ENCODE measurements at places on chromosomes 5 and 9. TPM values are rescaled to one million over a fixed set of nuclear protein-coding genes. Genes with fewer than 3 reads are reported as not detected.

- no peak for DNase-seq
- H3K27ac ChIP-seq = no peak overlapping the region
- H3K27me3 ChIP-seq = no peaks in the 10 kb centered on the region
- H3K4me3 ChIP-seq = no peak overlapping the region
- no peaks in the 10 kb centered on the region for H3K36me3 ChIP-seq
Measured at GRCh38 chr5:130549884-130550561, 615.0 kb downstream of the HINT1 start.

DNA sequence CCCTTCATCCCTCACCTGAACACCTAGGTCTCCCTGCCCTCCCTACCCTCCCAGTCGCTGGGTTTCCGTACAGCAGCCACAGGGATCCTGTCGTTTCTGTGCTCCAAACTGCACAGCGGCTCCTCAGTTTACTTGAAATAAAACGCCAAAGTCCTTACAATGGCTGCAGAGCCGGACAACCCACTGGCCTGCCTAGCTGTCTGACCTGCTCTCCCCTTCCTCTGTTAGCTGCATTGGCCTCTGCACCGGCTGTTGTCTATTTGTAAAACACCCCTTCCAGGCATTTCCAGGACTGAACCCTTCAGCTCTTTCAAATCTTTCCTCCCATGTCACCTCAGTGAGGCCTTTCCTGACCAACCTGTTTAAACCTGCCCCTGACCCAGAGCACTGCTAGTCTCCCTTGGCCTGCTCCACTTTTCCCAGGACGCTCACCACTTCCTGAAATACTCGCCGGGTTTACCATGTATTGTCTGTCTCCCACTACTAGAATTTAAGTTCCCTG, 9.1 kb upstream of the MGAT1 start:
- no peak overlapping the region for H3K4me3 ChIP-seq
- no peaks in the 10 kb centered on the region for H3K27me3 ChIP-seq
- H3K36me3 ChIP-seq = no peaks in the 10 kb centered on the region
- H3K4me1 ChIP-seq = peaks cover 30% of the 10 kb centered on the region
- H3K27ac ChIP-seq = no peak overlapping the region

GRCh38 chr5:18299166-18299565, 664.9 kb downstream of the TAF11L14 start:
- H3K27me3 ChIP-seq = no peaks in the 10 kb centered on the region
- no peak overlapping the region for H3K4me3 ChIP-seq

Gene TSSK1B
- total RNA-seq = not detected

Gene C9orf153
- total RNA-seq = not detected

DNA sequence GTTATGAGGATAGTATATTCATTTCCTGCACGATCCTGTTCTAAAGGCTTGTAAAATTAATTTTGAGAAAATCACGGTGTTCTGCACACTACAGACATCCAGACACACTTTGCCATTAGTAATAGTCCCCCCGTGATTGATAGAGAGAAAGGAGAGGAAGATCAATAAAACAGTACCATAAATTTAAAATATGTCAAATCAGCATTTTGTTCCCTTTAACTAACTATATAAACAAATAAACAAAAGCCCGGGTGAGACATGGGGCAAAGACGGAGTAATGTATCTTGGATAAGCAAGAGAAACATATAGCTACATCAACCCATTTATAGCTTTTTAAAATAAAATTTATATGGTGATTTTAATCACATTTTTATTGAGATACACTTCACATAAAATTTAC, 10.6 kb upstream of the CER1 start:
- H3K4me1 ChIP-seq = no peaks in the 10 kb centered on the region
- peaks cover under 1% of the 10 kb centered on the region for H3K27me3 ChIP-seq
- H3K36me3 ChIP-seq = no peaks in the 10 kb centered on the region

GRCh38 chr5:38905516-38905915, 59.7 kb downstream of the OSMR start:
- no peak overlapping the region for H3K4me3 ChIP-seq
- H3K4me1 ChIP-seq = no peaks in the 10 kb centered on the region
- no peak for DNase-seq
- no peaks in the 10 kb centered on the region for H3K27me3 ChIP-seq

DNA sequence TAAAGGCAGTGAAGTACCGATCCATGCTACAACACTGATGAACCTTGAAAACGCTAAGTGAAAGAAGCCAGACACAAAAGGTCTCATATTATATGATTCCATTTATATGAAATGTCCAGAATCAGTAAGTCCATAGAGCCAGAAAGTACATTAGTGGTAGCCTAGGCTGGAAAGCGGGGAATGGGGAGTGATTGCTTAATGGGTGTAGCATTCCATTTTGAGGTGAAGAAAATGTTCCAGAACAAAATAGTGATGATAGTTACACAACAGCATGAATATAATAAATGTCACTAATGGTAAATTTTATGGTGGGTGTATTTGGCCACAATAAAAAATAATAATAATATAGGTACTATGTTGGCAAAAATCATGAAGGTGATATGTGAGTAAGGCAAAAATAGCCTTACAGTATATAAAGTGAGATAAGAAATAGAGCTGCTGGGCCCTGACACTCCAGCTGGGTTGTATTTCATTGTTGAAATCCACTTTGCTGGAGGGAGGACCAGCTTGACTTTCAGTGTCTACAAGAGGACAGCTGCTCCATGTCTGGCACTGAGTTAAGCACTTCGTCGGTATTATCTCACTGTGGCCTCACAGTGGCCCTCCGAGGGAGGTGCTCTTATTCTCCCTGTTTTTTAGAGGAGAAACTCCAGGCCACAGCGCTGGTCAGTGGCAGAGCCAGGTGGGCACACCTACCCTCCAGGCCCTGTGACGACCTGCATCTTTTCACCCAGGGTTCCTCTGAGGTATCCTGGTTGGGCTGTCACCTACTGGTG, 22.4 kb upstream of the ANGPTL2 start:
- H3K4me1 ChIP-seq = peaks cover 15% of the 10 kb centered on the region
- no peaks in the 10 kb centered on the region for H3K27me3 ChIP-seq
- no peak for DNase-seq
- no peaks in the 10 kb centered on the region for H3K36me3 ChIP-seq
- H3K27ac ChIP-seq = no peak overlapping the region

GRCh38 chr5:67223211-67223610, 26.6 kb upstream of the CD180 start:
- no peaks in the 10 kb centered on the region for H3K4me1 ChIP-seq
- DNase-seq = no peak
- H3K36me3 ChIP-seq = no peaks in the 10 kb centered on the region

GRCh38 chr9:95623640-95624039, 106.9 kb upstream of the PTCH1 start:
- H3K27ac ChIP-seq = no peak overlapping the region
- no peaks in the 10 kb centered on the region for H3K36me3 ChIP-seq
- no peak overlapping the region for H3K4me3 ChIP-seq
- no peaks in the 10 kb centered on the region for H3K27me3 ChIP-seq
- DNase-seq = no peak

Gene EGFLAM
- 0.15 TPM for total RNA-seq

DNA sequence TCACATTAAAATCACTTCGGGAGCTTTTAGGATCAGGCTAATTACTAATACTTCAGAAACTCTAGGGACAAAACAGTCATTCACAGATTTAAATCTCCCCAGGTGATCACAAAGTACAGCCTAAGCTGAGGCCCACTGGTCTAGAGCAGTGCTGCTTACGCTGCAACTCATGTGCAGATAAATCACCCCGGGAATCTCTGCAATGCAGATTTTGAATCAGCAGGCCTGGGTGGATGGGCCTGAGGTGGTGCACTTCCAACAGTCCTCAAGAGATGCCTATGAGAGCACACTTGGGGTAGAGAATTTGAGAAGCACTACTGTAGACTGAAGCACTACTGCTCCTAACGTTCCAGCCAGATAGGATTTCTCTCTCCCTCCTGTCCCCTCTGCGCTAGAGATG, 28.4 kb downstream of the CSF1R start:
- H3K27me3 ChIP-seq = no peaks in the 10 kb centered on the region
- H3K27ac ChIP-seq = no peak overlapping the region
- no peak overlapping the region for H3K4me3 ChIP-seq
- no peaks in the 10 kb centered on the region for H3K36me3 ChIP-seq

- no peaks in the 10 kb centered on the region for H3K36me3 ChIP-seq
- no peaks in the 10 kb centered on the region for H3K27me3 ChIP-seq
- no peak overlapping the region for H3K4me3 ChIP-seq
- H3K4me1 ChIP-seq = peaks cover 48% of the 10 kb centered on the region
Measured at GRCh38 chr5:125056671-125057485, 310.4 kb upstream of the ZNF608 start.

DNA sequence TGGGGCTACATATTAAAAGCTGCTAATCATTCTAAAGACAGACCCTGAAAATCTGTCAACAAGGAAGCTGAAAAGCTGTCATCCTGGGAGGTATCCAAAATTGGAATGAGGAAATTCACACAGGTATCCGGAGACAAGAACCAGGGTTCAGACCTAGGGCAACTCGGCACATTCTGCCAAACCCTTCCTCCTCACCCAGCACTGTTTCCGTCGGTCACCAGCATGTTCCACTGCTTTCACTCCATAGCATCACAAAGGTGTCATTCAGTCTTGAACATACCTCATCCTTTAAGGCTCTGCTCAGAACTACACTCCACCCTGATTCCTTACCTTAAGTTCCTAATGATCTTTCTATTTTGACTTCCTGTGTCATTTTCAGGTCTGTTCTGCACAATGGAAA, 153.1 kb upstream of the RASA1 start:
- no peaks in the 10 kb centered on the region for H3K36me3 ChIP-seq
- no peak for DNase-seq
- H3K27ac ChIP-seq = no peak overlapping the region
